ENCODE measurements at places on chromosomes 11 and 22.

DNA sequence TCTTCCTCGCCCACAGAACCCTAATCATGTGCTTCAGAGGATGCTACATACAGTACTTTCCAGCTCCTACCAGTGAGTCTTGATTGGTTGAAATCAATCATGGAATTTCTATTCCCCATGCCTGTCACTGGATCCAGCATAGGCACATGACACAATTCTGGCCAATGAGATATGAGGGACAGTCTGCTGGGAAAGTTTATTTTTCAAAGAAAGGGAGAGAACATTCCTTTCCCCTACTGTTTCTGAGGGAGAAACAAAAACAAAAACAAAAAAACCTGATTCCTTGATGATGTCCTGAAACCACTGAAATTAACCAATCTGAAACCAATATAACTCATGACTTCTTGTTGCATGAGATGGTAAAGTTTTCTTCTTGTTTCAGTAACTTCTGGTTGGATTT lies 3.3 kb upstream of the RCN1 start:
- DNase-seq = no peak

- no peak for DNase-seq
Observed at GRCh38 chr22:46212195-46212594, 37.9 kb downstream of the CDPF1 start.

DNA sequence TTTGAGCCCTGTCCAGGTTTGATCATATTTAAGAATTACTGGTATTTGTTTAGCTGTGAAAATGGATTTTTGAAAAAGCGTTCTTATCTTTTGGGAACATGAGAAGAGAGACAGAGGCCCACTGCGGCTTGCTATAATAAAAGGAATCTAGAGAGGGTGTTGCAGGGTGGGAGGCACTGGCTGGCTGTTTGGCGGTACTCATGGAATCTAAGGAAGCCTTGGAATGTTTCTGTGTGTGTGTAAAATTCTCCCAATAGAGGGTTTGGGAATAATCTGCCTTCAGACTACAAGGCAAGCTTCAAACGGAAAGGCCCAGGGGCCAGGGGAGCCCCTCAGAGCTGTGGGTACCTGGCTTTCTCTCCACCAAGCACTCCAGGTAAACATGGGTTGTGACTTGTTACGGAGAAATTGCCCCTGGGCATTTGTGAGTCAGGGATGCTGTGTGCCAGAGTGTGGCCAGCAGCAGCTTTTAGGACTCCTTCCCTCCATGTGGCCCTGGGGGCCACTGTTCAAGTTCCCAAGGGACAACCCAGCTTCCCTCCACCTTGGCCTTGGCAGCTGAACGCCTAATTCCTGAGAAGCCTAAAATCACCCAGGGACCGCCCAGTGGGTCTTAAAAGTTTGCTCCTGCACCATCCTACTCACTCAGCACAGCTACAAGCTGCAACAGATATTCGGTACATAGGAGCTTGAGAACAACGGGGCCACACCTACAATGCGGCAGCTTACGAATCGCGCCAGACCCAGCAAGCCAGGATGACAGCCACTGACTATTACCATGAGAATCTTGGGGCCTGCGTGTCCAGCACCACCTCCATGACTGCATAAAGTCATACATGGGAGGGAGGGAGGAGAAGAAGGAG lies 14.1 kb upstream of the SYT8 start:
- no peak for DNase-seq

DNA sequence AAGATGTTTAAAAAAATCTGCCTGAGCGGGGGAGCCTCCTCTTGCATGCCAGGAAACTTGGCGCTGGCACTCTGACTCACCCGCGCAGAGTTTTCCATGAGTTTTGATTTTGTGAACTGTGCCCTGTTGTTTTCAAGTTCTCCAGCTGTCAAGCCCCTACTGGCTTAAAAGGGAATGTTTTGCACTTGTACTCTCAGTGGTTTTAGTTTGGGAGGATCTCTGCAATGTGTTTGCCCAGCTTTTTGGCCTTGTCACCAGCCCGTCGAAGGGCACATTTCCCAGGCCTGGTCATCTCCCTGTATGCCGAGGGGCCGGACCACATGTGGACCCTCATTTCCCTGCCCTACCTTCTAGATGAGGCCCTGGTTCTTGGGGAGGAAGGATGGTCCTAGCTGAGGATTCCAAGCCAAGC lies 12.2 kb downstream of the MRGPRF start:
- DNase-seq = no peak

DNA sequence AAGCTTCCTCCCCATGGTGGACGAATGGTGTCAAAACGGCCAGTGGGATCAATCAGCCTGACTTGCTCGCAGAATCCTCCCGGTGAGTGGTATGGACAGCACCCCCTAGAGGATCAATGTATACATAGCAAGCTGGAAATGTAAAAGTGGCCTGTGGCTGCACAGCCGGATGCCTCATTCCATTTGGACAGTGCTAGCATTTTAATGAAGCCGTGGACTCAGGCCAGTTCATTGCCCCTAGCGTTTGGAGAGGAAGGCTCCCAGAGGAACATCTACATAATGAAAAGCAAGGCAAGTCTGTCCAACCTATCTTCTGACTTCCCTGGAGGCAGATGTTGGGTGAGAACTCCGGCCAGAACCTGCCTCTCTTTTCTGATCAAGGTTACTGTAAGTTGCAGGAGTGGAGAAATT lies 942.3 kb downstream of the NTM start:
- DNase-seq = no peak

DNA sequence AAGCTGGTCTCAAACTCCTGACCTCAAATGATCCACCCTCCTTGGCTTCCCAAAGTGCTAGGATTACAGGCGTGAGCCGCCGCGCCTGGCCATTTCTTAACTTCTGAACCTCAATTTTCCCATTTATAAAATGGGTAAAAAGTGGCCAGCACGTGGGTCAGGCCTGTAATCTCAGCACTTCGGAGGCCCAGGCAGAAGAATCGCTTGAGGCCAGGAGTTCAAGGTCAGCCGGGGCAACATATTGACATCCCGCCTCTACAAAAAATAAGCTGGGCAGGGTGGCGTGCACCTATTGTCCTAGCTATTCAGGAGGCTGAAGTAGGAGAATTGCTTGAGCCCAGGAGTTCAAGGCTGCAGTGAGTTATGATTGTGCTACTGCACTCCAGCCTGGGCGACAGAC lies 6.5 kb upstream of the DDX6 start:
- DNase-seq = no peak

- DNase-seq = no peak
Observed at GRCh38 chr11:30483056-30483455, 103.1 kb downstream of the MPPED2 start.

DNA sequence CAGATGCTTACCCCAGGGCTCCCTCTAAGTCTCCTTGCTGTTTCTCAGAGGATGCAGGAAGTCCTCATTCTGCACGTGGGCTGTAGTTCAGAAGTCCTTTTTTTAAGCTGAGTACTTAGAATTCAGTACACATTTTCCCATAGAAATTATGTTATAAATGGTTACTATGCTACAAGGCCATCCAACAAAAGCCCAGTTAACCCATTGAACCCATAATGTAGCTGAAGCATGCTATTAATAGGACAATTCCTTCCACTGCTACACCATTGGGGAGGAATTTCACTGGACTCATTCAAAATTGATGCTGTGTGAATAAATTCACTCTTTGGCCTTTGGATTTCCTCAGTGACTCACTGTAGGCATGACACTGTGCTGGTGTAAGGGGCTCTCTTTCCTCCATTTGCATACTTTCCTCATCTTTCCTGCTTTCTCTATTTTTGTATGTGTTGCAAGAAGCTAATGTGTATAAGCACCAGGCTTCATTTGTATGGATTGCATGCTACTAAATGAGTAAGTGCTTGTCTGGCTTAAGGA lies 148.0 kb downstream of the NTM start:
- no peak for DNase-seq

GRCh38 chr11:39434466-39434865 lies 2025.0 kb downstream of the LRRC4C start:
- DNase-seq = no peak

- DNase-seq = no peak
Observed at GRCh38 chr22:44543362-44543761, 45.3 kb upstream of the RTL6 start.

DNA sequence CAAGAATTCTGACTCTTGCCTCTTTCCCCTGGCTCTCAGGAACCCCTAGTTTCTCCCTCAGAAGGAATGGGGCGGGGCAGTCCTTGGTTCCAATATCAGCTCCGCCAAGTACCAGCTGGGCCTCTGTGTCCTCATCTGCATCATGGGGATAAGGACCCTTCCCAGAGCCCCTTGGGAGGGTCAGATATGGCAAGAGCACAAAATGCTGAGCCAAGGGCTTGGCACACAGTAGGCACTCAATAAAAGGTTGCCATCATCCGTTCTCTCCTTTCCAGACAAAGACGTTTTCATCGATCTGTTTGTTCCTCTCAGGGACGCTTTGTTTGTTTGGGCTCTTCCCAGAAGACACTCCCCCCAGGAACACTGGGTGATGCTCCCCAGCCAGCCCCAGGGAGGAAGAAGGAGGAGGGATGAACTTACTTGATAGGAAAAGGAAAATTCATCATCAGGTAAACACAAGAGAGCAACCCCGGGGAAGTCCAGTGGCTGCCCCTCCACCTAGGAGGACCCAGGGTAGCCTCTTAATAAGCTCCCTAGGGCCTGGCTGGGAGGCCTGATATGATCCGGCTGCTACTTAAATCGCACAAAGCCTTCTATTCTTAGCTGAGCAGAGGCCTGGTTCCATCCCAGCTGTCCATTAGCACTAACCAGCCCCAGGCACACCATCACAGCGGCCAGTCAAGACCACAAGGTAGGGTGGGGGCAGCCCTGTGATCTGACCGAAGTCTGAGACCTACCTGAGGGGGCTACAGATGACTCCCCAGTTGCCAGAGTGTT lies 19.6 kb downstream of the GDPD5 start:
- no peak for DNase-seq

GRCh38 chr11:3087373-3087772 lies 30.1 kb upstream of the CARS1 start:
- DNase-seq = no peak

GRCh38 chr11:118544010-118544646 lies 13.1 kb downstream of the TMEM25 start:
- no peak for DNase-seq

DNA sequence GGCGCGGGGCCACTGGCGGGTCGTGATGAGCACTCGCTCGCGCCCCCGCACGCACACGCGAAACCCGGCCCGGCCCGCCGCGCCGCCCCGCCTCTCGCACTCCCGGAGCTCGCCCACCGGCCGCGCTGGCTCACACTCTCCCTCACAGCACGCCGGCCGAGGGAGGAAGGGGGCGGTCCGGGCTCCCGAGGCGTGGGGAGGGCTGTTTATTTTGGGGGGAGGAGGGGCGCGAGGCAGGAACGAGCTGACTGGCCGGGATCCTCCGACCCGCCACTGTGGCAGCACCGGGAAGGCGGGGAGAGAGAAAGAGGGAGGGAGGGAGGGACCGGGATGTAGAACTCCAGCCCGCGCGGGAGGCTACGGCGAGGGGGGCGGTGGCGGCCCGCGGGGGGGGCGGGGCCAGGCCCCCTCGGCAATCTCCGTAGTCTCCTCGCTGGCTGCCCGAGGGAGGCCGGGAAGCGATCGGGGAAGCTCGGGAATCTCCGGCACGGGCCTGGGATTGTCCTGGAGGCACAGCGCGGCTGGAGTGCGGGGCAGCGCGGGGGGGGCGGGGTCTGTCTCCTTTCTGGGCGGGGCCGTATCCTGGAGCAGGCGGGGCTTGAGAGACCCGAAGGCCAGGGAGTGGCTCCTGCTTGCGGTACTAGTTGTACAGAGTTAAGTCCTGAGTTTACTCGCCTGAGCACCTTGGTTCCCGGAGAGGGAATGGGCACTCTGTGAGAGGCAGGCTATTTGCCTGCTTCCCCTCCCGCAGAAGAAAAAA lies at the start of gene RBFOX2:
RBFOX2 (minus strand) TSS at position 179 of the 760 bp plus-strand sequence. CDS start 399 bp downstream, outside the sequence.
- DNase-seq = peak; percentile 45

DNA sequence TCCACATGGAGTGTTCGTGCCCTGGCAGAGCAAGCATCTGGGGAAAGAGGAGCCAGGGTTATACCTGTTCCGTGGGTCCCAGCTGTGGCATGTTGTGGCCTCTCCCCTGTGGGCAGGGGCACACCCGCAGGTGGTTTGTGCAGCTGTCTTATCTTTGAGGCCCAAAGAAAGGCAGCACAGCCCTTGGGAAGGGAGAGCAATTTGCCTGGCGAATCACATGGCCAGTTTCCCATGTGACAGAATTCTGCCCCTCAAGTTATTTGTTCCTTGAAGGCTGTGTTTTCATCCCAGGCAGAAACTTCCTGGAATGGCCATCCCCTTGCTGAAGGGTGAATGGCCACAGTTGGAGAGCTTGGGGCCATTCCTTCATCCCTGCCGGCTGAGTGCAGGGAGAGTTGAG lies 16.4 kb upstream of the COX8A start:
- DNase-seq = no peak

GRCh38 chr11:3831378-3832239 lies 9.2 kb downstream of the RHOG start:
- DNase-seq = no peak

- DNase-seq = no peak
Observed at GRCh38 chr22:25956801-25957200, 212.5 kb upstream of the SEZ6L start.

GRCh38 chr11:124474779-124475178 lies 29.3 kb upstream of the OR8B8 start:
- no peak for DNase-seq

Data from T follicular helper cell (primary cell).